GOT3 (cell line): ENCODE measurements at places on chromosomes 1 and 21.

GRCh38 chr1:197367627-197368026 is 99.6 kb downstream of the CRB1 start:
- no peak for DNase-seq

DNA sequence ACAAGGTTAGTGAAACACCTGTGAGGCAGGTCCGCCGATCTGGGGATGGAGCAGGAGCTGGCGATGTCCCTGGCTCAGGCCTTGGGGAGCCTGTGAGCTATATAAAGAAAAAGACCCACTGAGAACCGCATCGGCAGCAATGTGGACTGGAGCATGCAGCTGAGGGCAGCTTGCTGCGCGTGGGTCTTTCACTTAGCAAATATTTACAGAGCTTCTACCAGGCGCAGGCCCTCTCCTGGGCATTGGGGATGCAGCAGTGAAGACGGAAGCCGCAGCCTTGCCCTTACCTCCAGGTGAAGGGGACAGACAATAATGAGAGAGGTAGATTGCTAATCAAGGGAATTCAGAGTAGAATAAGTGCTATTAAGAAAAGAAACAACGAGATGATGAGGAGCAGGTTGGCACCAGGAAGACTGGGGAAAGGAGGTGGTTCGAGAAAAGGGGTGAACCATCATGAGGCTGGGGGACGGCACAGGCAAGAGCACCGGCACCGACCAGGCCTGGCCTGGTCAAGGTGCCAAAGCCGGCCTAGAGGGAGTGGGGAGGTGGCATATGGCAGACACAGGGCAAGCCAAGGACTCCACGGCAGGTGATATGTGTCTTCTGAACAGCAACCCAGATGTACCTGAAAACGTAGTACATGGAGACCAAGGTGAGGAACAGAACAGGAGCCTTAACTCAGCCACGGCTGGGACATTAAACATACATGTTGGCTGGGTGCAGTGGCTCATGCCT is 60.7 kb upstream of the PAX7 start:
- no peak for DNase-seq

GRCh38 chr1:85225624-85226380 is 25.0 kb upstream of the SYDE2 start:
- DNase-seq = no peak

DNA sequence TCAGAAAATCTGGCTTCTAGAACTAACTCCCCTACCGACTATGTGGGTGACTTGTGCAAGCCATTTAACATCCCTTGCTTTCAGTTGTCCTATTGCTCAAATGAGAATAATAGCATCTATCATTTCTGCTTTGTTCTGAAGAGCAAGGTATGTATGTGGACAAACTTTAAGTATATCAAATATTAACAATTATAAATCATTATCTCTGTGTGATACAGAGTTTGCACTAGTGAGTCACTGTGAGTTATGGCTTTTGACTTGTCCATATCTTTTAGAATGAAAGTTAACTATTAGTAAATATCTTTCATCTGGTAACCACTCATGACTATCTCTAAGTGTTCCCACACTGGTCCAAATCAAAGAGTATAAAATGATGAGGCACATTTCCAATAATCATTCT is 812.9 kb upstream of the ADGRL2 start:
- no peak for DNase-seq

DNA sequence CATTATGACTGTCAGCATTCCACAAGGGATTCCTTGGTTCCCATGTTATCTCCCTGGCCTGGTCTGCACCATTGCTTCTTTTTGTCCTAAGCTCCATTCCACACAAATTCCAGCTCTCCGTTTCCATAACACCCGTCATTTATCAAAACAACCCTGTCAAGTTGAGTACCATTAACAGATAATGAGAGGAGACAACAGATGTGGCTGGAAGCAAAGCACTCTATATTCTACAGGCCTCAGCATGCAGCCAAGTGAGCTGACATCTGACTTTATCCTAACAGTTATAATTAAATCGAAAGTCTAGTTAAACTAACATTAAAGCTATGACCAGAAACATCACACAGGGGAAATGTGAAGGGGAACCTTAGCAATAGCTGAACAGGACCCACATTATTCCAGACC is 110.4 kb downstream of the RERE start:
- no peak for DNase-seq

- DNase-seq = no peak
Measured at GRCh38 chr1:38151399-38151798, 104.8 kb upstream of the POU3F1 start.

DNA sequence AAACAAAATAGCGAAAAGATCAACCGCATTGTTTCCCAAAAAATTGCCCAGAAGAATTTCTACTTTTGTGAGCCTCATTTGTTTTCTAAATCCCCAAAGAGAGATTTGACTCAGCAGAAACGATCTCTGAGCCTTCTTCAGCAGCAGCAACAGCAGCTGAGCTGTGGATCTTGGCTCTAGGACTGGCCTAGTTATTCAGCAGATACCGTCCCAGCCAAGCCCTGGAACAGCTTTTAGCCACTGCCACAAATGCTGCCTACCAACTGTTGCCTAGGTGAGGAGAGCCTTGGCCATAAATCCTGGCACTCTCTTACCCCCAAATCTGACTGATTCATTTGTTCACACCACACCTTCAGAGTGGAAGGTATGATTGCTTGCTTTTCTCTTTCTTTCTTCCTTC is 320.1 kb downstream of the TGFB2 start:
- no peak for DNase-seq

DNA sequence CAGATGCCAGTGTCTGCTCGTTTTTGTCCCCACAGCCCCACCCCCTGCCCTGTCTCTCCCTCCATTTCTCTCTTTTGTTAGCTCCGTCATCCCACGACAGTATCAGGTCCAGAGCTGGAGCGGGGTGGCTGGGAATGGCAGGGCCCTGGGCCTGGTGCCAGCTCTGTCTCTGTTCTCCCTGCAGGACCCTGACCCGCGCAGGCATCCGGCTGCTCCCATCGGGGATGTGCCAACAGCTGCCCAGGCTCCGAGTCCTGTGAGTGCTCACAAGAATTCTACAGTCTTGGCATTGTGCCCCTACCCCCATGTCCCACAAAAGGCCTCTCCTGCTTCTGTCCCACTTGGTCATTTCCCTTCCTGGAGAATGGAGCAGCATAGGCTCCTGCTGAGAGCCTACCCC is 37.4 kb downstream of the UBE2T start:
- DNase-seq = no peak

DNA sequence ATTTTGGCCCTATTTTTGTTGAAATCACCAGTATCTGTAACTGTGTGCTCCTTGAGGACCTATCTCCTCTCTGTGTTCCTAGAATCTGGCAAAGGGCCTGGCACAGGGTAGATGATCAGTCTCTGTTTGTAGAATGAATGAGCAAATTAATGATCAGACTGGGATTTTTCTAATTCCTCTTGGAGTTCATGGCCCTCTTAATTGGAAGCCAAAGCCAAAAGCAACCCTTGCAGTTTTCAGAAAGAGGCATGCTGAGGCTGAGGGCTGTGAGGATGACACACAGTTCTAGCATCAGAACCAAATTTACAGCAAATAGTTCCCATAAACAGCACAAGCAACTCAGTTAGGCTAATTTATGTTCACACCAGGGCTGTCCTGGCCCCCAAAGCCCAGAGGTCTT is 111.1 kb upstream of the BEND5 start:
- no peak for DNase-seq

- no peak for DNase-seq
Measured at GRCh38 chr1:197695961-197696360, 79.3 kb downstream of the DENND1B start.

- DNase-seq = no peak
Measured at GRCh38 chr21:45918835-45919447, 62.6 kb upstream of the COL6A1 start.

DNA sequence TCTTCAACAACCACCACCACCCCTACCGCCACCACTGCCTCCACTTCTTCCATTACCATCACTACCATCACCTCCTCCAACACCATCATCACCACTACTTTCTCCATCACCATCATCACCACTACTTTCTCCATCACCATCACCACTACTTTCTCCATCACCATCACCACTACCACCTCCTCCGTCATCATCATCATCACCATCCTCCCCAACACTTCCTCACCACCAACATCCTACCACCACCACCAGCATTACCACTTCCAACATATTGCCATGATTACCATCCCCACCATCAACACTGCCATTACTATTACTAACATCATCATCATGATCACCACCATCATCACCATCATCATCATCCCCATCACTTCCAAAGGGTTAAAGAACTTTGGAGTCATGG is 34.7 kb downstream of the NGF start:
- DNase-seq = no peak

DNA sequence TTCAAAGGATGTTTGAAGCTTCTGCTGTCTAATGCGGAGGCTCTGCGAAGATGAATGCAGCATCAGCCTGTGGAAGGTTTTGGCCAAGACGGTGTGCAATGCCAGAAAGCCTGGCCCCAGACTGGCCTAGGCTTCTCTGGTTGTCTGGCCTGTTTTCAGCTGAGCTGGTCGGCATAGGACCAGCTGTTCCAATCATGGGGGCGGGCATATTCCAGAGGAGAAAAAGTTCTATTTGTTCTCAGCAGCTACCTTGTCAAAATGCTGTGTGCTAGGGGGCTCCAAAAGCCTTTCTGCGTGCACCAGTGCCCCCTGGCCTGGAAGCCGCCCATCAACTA is 57.6 kb downstream of the TGFB2 start:
- DNase-seq = no peak
